ENCODE measurements at places on chromosomes 16 and 17. TPM values are rescaled to one million over a fixed set of nuclear protein-coding genes. Genes with fewer than 3 reads are reported as not detected.

GRCh38 chr16:86244158-86244557 is 266.2 kb upstream of the FOXF1 start:
- H3K4me1 ChIP-seq, result no peaks in the 10 kb centered on the region
- no peak overlapping the region for H3K4me3 ChIP-seq
- no peaks in the 10 kb centered on the region for H3K27me3 ChIP-seq
- no peak overlapping the region for H3K27ac ChIP-seq
- H3K36me3 ChIP-seq, result no peaks in the 10 kb centered on the region

DNA sequence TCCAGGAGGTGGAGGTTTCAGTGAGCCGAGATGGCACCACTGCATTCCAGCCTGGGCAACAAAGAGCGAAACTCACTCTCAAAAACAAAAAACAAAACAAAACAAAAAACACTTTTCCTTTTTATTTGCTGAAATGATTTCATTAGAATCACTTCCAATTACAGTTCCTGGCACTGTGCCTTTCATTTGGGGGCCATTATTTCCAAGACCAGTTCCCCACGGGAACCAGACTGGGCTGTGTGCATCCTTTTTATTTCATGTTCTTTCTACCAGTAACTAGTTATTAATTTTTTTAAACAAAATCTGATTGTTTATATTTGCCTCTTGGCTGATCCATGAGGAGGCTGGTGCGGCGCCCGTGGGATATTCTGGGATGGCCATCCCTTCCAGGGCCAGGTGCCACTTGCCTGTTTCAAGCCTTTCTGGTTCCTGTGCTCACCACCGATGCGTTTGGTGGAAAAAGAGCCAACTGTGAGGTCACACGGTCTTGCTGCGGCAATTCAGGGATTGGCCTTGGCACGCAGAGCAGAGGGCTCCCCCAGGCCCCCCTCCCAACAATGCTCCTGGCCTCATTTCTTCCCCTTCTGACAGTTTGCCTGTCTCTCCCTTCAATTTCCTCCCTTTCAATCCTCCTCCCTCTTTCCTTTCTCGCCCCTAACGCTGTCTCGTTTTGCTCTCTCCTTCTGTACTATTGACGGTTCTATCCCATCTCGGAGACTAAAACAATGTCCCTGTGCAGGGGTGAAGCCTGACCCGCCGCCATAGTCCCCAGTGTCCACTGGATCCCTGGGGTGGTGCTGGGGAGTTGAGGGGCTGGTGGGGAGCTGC is 13.4 kb downstream of the UBALD1 start:
- H3K27ac ChIP-seq, result no peak overlapping the region
- DNase-seq, result peak; percentile 60

GRCh38 chr17:59785091-59785799 is 77.8 kb downstream of the VMP1 start:
- H3K27me3 ChIP-seq, result no peaks in the 10 kb centered on the region
- no peak overlapping the region for H3K4me3 ChIP-seq
- H3K36me3 ChIP-seq, result no peaks in the 10 kb centered on the region
- peak overlapping the region; percentile 96 for H3K27ac ChIP-seq
- H3K4me1 ChIP-seq, result peaks cover 3% of the 10 kb centered on the region

DNA sequence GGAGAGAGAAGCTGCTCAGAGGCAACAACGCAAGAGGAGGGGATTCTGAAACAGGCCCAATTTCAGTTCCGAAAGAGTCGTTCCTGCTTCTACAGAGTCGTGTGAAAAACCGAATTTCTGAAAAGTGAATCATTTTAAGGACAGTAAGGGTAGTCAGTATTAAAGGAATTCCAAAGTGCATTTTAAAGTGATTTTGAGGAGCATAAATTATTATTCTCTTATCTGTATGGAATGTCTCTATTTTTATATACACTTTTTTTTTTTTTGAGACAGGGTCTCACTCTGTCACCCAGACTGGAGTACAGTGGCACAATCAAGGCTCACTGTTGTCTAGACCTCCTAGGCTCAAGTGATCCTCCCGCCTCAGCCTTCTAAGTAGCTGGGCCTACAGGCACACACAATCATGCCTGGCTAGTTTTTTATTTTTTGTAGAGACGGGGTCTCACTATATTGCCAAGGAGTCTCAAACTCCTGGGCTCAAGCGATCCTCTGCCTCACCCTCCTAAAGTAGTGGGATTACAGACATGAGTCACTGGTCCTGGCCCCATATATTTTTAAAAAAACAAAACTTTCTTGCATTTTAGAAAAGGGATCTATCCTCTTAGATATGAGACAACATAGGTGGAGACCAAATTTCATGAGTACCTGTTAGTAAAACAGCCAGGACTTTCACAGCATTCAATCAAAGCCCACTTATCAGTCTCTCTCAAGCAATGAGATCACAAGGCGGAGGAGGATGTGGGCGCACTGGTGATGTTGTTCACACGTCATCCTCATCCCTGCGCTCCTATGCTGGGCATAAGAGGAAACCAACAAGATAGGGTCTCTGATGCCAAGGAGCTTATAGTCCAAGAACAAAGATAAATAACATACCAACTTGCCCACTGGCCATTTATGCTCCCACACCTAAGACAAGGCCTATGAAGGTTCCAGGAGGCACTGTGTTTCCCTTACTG is 53.2 kb downstream of the SMG6 start:
- DNase-seq, result no peak
- H3K27ac ChIP-seq, result no peak overlapping the region
- H3K4me1 ChIP-seq, result no peaks in the 10 kb centered on the region

DNA sequence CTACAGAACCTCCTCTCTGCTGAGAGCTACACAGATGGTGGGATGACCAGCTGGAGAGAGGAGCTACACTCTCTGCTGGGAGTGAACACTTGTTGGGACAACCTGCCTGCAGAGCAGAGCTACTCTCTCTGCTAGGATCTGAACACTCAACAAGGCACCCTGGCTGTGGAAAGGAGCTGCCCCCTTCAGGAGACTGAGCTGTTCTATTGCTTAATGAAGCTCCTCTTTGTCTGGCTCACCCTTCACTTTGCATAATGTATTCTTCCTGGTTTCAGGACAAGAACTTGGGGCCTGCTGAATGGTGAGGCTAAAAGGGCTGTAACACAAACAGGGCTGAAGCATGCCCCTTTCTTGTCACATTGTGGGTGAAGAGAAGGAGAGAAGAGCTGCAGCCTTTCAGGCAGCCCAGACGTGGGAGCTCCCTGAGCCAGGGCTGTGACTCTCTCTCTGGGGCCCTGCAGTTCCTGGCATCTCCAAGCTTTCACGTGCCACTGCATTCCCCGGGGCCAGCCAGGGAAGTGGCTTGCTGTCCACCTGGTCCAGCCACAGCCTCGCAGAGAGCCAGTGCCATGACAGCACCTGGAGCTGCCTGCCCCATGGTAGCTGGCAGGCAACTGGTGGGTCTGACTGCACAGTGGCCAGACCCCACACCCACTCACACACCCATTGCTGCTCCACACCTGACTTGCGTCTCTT is 272.8 kb upstream of the KCNJ16 start:
- H3K27me3 ChIP-seq, result no peaks in the 10 kb centered on the region
- H3K27ac ChIP-seq, result no peak overlapping the region
- DNase-seq, result no peak
- no peaks in the 10 kb centered on the region for H3K4me1 ChIP-seq
- H3K4me3 ChIP-seq, result no peak overlapping the region

DNA sequence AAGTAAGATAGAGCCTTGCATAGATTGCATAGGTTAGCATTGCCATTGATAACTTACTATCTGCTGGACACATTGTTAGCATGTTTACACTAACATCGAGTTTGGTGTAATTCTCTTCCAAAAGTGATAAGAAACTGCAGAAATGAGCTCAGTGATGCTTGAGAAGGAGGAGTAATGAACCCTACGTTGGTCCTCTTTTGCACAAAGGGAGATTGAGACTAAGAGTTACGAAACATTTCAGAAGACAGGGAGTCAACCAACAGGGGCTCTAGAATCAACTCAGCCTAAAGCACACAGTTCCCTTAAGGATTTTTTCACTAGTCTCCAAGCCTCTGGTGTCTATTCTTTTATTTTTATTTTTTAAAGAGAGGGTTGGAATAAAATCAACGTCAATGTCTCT is 6.8 kb downstream of the CCL7 start:
- DNase-seq, result no peak
- no peaks in the 10 kb centered on the region for H3K4me1 ChIP-seq
- H3K36me3 ChIP-seq, result no peaks in the 10 kb centered on the region
- no peaks in the 10 kb centered on the region for H3K27me3 ChIP-seq
- H3K4me3 ChIP-seq, result no peak overlapping the region

GRCh38 chr17:81173762-81174155 is 7.7 kb upstream of the AATK start:
- no peak overlapping the region for H3K27ac ChIP-seq
- no peak overlapping the region for H3K4me3 ChIP-seq
- no peak for DNase-seq
- H3K36me3 ChIP-seq, result no peaks in the 10 kb centered on the region
- no peaks in the 10 kb centered on the region for H3K4me1 ChIP-seq
- H3K27me3 ChIP-seq, result no peaks in the 10 kb centered on the region

GRCh38 chr16:53414381-53414780 is 19.9 kb upstream of the RBL2 start:
- no peak for DNase-seq
- no peak overlapping the region for H3K4me3 ChIP-seq
- H3K27ac ChIP-seq, result no peak overlapping the region
- H3K4me1 ChIP-seq, result no peaks in the 10 kb centered on the region

- H3K4me3 ChIP-seq, result no peak overlapping the region
- H3K27ac ChIP-seq, result no peak overlapping the region
- DNase-seq, result no peak
- no peaks in the 10 kb centered on the region for H3K36me3 ChIP-seq
- no peaks in the 10 kb centered on the region for H3K27me3 ChIP-seq
These were observed 24.3 kb downstream of the SUPT6H start for GRCh38 chr17:28686296-28686695.

GRCh38 chr17:7548585-7549400 is at the start of gene TNFSF12:
Gene TNFSF12, plus strand, starts transcription at chr17:7549058. Its CDS starts 96 bp downstream, at chr17:7549154.
- peak within 1 kb of the TSS; percentile 88 for H3K4me3 ChIP-seq
- peak; percentile 68 for DNase-seq
- peaks cover 5% of the 10 kb centered on the region for H3K4me1 ChIP-seq
- H3K36me3 ChIP-seq, result no peaks in the 10 kb centered on the region
- H3K27me3 ChIP-seq, result no peaks in the 10 kb centered on the region

- no peaks in the 10 kb centered on the region for H3K36me3 ChIP-seq
- no peaks in the 10 kb centered on the region for H3K4me1 ChIP-seq
- H3K4me3 ChIP-seq, result no peak overlapping the region
- no peaks in the 10 kb centered on the region for H3K27me3 ChIP-seq
- H3K27ac ChIP-seq, result no peak overlapping the region
These were observed 35.4 kb downstream of the KCNJ16 start for GRCh38 chr17:70110443-70110880.

GRCh38 chr17:60792250-60792898 is 114.7 kb downstream of the BCAS3 start:
- no peaks in the 10 kb centered on the region for H3K36me3 ChIP-seq
- no peaks in the 10 kb centered on the region for H3K27me3 ChIP-seq

DNA sequence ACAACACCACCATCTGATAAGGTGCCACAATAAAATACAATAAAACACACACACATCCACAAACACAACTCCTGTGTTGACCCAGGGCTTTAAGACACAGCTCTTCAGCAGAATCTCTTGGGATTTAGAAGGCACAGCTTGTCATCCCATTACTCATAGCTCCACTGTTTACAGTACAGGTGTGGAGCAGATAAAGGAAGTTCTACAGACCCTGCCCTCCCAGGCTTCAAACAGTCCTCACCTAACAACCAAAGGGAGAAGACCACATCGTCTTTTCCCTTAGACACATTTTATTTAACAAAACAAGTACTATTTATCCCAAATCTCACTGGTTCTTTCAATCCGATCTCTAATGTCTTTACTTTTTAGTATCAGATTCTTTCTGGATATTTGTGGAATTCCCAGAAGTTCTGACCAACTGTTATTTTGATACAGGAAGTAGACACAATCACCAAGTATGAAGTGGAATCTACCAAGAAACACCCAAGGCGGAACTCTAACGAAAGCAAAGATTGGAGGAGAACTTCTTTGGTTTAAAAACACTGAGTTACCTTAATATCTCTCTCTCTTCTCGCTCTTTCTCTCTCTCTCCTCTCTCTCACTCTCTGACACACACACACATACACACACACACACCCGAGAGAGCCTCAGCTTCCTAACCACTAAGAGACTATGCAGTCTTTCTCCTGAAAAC is 46.1 kb downstream of the CYTH1 start:
- H3K36me3 ChIP-seq, result no peaks in the 10 kb centered on the region
- DNase-seq, result no peak
- H3K27ac ChIP-seq, result peak overlapping the region; percentile 82
- H3K4me3 ChIP-seq, result peak overlapping the region; percentile 27
- no peaks in the 10 kb centered on the region for H3K27me3 ChIP-seq
- no peaks in the 10 kb centered on the region for H3K4me1 ChIP-seq

DNA sequence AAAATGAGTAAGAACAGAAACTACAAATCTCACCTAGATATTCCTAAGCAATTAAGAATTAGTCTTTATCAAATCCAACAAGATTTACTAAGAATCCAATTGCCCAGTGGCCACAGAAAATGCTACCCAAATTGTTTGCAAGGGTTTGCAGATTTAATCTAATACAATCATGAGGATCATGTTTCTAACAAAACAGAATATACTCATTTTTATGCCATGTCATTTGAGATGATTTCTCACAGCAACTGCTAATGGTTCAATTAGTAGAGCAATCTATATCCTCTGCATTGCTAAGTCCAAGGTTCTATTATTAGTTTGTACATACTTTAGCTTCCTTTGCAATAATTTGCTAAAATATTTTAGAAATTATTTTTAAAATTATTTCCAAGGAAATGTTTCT is 41.2 kb downstream of the HELZ start:
- H3K27ac ChIP-seq, result no peak overlapping the region
- no peaks in the 10 kb centered on the region for H3K4me1 ChIP-seq
- H3K4me3 ChIP-seq, result no peak overlapping the region
- H3K27me3 ChIP-seq, result no peaks in the 10 kb centered on the region
- no peak for DNase-seq

DNA sequence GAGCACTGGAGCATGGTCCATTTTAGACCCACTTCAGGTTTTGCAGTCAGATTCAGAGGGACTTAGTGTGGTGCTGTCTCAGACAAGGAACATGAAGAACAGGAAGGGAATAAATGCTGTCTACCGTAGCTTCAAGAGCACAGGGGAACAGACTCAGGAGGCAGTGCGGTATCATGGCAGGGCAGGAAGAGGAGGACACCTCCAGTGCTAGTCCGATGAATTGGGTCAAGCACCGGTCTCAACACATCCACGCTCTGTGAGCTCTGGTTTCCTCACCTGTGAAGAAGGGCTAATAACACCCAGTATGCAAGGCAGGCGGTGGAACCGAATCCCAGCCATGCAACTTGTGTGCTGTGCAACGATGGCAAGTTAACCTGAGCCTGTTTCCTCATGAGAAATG is 3.6 kb upstream of the ANKFY1 start:
- H3K4me1 ChIP-seq, result peaks cover 2% of the 10 kb centered on the region
- no peak overlapping the region for H3K4me3 ChIP-seq
- no peaks in the 10 kb centered on the region for H3K27me3 ChIP-seq
- H3K27ac ChIP-seq, result no peak overlapping the region

- no peaks in the 10 kb centered on the region for H3K4me1 ChIP-seq
- H3K27ac ChIP-seq, result peak overlapping the region; percentile 99
- H3K4me3 ChIP-seq, result peak overlapping the region; percentile 80
- no peaks in the 10 kb centered on the region for H3K27me3 ChIP-seq
- no peak for DNase-seq
- H3K36me3 ChIP-seq, result no peaks in the 10 kb centered on the region
These were observed 1.1 kb upstream of the WBP2 start for GRCh38 chr17:75856062-75856756.

ALOX15 gene
- total RNA-seq, result 0.24 TPM

AANAT gene
- total RNA-seq, result not detected

HSPB9 gene
- total RNA-seq, result not detected

SPN gene
- total RNA-seq, result 0.26 TPM

PLK1 gene
- total RNA-seq, result not detected

Measured in uterus (tissue), 4 donors.